RWPE2 (cell line): ENCODE measurements at places on chromosomes 6 and 20.

- DNase-seq: no peak
These were observed 85.7 kb upstream of the CST7 start for GRCh38 chr20:24863356-24863755.

DNA sequence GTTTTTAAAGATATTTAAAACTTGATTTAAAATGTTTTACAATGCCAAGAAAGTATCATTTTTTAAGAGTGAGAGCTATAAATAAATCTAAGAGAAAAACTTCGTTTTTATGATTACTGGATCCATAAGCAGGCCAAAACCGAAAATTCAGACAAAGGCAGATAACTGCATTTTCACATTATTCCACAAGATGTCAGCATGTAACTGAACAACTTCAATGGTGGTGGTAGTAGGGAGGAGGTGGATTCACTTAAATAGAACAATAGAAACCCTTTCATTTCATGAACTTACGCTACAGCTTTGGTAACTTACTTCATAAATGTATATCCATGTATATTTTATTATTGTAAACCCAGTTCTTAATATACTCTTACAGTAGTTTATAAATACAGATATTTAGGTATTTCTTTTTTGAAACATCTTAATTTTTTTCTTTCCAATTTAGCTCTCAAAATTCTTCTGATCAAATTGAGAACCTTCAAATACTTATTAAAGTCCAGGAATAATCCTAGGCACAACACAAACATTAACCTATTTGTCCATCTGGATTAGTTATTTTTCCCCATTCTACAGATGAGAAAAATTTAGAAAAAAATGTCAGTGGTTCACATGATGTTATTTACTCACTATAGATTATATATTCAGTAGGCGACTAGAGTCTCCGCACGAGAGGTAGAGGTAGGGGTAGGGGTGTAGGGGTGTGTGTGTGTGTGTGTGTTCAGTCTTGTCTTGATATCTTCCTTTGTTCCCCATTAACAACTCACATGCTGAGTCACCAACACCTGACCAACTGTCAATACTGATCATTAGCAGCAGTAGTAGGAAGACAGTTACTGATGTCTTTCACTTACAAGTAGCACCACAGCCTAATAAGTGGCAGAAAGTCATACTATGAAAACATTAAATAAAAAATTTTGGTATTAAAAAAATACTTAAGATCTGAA, 111.5 kb downstream of the ARHGAP18 start:
- DNase-seq: no peak

DNA sequence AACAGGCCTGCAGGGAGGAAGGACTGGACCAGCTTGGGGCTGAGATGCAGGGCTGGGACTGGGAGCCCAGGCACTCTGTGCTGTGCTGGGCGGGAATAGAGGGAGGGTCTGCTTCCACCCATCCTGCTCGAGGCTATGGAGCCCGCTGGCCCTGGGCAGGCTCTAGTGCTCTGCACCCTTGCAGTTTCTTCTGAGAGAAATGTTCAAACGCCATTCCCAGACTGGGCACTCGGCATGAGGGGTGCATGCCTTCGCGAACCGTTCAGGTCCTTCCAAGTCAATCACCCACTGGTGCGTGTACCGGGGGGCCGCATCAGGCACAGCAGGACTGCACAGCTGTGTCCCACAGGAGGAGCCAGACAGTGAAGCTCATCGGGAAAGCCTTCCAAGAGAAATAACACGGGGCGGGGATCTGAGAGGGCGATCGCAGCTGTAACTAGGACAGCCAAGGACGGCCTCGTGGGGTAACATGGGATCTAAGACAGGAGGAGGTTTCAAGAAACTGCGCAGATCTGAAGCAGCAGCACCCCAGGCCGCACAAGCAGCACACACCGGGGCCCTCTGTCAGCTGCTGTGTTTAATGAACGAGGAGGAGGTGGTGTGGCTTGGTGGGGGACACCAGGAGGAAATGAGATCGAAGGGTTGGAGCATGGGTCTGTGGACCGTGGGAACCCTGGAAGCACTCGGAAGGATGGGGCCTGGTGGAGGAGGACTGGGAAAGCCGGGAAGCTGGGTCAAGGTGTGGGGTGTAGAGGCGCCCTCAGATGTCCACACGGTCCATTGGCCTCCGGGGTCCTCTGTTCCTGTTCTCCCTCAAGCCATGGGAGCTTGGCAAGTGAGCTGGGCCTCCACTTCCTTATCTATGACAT, 26.1 kb upstream of the PYGB start:
- DNase-seq: no peak

- no peak for DNase-seq
These were observed 13.5 kb upstream of the MAFB start for GRCh38 chr20:40702504-40702903.

DNA sequence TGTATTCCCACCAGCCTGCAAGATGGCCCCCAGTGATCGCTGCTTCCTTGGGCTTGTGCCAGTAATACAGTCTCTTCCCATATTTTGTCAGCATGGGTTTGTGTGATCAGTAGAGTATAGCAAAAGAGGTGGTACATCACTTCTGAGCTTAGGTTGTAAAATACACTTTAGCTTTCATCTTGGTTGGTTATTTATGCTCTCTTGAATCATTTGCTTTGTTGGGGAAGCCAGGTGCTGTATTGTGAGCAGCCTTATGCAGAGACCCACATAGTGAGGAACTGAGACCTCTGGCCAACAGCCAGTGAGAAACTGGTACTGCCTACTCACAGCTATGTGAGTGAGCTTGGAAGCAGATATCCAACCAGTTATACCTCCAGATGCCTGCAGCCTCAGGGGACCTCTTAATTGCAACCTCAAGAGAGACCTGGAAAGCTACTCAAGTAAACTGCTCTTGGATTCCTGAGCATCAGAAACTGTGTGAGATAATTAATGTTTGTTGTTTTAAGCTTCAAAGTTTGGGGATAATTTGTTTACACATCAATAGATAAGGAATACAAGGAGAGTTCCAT, 229.3 kb downstream of the FARS2 start:
- DNase-seq: no peak

- DNase-seq: no peak
These were observed 2.5 kb upstream of the PAQR8 start for GRCh38 chr6:52359403-52359802.

DNA sequence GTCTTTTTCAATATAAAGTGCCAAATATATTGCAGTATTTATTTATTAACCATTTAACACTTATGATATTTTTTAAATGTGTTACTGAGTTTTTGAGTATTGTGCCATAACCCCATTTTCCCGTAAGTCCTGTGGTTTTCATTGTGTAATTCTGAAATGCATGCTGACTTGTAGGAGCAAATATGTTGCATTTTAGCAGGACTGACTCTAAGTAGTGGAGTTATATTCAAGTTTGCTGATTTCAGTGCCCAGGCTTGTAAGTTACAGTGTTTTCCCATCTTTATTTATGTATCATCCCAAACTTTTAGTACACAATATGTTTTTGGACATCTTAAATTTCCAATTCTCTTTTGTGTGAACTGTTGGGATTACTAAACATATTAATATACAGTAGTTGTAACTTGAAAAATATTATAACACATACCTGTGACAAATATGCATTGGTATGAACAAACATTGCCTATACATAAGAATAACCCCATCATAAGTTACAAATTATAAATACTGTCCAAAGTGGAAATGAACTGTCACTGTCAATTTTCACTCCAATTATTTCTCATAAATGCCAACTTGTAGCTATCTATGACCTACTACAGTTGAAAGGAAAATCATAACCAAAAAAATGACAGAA, 179.3 kb upstream of the RUNX2 start:
- DNase-seq: no peak

GRCh38 chr6:3850451-3851203, 1.5 kb downstream of the FAM50B start:
- DNase-seq: no peak
